ENCODE measurements at places on chromosomes 12 and 14.

GRCh38 chr12:67754933-67755697 is 106.6 kb downstream of the DYRK2 start:
- DNase-seq: no peak

- no peak for DNase-seq
Measured at GRCh38 chr14:24137529-24138395, 1.8 kb downstream of the PSME1 start.

DNA sequence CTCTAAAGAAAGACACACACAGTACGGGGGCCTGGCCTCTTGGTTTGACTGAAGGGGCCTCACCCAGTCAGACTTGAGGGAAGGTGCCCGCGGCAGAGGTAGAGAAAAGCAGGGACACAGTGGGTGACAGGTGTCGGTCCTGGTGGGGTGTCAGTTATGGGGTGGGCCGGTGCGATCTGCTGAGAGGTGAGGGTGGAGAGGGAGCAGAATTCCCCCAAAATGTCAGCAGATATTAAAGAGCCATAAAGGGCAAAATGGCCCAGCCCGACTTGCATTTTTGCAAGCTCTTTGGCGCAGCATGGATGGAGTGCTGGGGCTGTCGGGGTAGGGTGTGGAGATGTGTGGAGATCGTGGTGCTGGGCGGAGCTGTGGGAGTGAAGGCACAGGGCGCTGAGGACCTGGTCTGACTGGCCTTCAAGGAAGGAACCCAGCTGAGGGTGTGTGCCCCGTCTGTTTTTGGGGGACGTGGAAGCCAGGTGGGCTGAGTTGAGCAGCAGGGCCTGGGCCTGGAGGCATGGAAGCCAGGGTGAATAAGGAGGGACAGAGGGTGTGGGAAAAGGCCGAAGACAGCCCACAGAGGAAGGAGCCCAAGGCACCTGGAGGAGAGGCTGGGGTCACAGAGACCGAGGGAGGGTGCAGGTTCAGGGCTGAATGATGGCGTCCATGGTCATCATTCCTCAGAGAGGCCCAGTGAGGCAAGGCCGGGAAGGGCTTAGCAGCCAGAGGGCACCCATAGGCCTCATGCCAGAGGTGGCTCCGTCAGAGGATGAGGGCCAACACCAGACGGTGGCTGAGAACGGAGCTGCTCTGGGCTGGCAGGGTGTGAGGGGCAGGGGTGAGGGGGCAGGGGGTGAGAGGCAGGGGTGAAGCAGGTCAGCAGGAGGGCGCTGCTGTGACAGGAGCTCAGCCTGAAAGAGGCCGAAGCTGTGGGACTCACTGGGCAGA is 48.2 kb upstream of the DYNC1H1 start:
- no peak for DNase-seq

DNA sequence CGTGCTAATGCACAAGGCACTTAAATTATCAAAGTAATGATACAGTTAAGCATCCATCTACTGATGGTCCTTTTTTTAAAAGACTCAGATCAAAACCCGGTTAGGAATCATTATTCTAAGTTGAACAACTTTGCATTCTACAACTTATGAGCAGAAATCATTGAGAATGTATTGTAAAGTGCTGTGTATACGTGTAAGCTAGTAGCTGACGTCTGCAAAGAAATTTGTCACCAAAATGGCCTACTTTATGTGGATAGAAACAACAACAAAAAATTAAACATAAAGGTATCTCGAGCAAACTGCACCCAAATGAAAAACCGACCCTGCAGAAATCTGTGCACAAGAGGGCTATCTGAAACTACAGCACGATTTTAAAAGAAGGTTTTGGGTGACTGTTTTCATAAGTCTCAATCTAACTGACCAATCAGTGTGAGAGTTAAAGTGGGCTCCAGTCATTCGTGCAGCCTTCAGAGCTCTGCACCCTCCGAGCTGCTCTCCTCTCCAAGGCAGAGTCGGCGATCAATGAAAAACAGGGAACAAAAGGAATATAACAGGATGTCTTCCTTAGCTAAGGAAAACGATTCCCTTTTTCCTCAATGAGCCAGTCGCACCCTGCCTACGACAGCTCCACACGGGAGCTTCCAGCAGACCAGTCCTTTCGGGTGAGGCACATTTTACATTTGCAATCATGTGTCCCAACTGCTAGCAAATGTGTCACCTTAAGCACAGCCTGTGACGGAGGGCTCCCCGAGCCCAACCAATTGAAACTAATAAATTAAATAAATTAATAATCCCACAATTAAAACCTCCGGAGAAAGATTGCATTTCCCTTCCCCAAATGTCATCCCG is 200.7 kb upstream of the FOXN3 start:
- DNase-seq: peak; percentile 68

- DNase-seq: no peak
Measured at GRCh38 chr12:80848858-80849257, 88.9 kb downstream of the LIN7A start.

GRCh38 chr12:42791399-42791798 is 201.9 kb upstream of the PRICKLE1 start:
- no peak for DNase-seq

- DNase-seq: peak; percentile 91
Measured at GRCh38 chr12:3117591-3118015, 40.4 kb downstream of the TSPAN9 start.

- no peak for DNase-seq
Measured at GRCh38 chr12:118206107-118206412, 70.1 kb downstream of the PEBP1 start.

GRCh38 chr14:69657950-69658355 is 46.6 kb downstream of the SUSD6 start:
- peak; percentile 91 for DNase-seq

- DNase-seq: peak; percentile 64
Measured at GRCh38 chr12:83801972-83802371, 1110.6 kb downstream of the SLC6A15 start.

GRCh38 chr12:64081008-64081404 is 141.1 kb downstream of the KICS2 start:
- DNase-seq: no peak
